GM23338 (cell line): ENCODE measurements at places on chromosomes 1 and 21.

GRCh38 chr1:241592273-241592958, 47.8 kb downstream of the CHML start:
- no peaks in the 10 kb centered on the region for H3K27me3 ChIP-seq
- no peak overlapping the region for H3K4me3 ChIP-seq
- no peaks in the 10 kb centered on the region for H3K36me3 ChIP-seq
- no peak overlapping the region for H3K27ac ChIP-seq

DNA sequence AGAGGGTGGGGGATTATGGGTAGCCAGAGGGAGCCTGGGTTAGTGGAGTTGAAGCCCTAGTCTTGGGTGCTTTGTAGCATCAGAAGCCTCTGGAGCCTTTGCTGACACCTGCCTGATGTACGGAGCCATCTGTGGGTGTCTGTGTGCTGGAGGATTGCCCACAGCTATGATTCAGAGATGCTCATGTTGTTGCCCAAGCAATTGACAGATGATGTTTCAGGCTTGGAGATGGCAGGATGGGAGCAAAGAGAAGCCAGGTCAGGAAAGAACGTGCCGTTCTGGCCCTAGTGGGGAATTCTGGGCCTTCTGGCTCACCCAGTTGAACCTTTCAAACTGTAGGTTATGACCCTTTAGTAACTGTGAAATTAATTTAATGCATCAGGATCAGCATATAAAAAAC, 27.6 kb downstream of the COQ8A start:
- H3K27me3 ChIP-seq = no peaks in the 10 kb centered on the region
- no peak overlapping the region for H3K27ac ChIP-seq
- no peaks in the 10 kb centered on the region; the same call in 1 of the 2 replicates for H3K36me3 ChIP-seq
- no peaks in the 10 kb centered on the region for H3K4me1 ChIP-seq
- no peak overlapping the region for H3K4me3 ChIP-seq
- no peak for DNase-seq

- H3K27me3 ChIP-seq = no peaks in the 10 kb centered on the region
- H3K4me3 ChIP-seq = no peak overlapping the region
- peaks cover 16% of the 10 kb centered on the region for H3K36me3 ChIP-seq
- peaks cover 8% of the 10 kb centered on the region; the same call in 1 of the 2 replicates for H3K4me1 ChIP-seq
- no peak for DNase-seq
These were observed 52.9 kb upstream of the MAP10 start for GRCh38 chr1:232752365-232752764.

GRCh38 chr1:60678391-60678790, 404.0 kb upstream of the NFIA start:
- H3K27me3 ChIP-seq = no peaks in the 10 kb centered on the region
- H3K36me3 ChIP-seq = no peaks in the 10 kb centered on the region
- H3K4me1 ChIP-seq = peaks cover 12% of the 10 kb centered on the region

DNA sequence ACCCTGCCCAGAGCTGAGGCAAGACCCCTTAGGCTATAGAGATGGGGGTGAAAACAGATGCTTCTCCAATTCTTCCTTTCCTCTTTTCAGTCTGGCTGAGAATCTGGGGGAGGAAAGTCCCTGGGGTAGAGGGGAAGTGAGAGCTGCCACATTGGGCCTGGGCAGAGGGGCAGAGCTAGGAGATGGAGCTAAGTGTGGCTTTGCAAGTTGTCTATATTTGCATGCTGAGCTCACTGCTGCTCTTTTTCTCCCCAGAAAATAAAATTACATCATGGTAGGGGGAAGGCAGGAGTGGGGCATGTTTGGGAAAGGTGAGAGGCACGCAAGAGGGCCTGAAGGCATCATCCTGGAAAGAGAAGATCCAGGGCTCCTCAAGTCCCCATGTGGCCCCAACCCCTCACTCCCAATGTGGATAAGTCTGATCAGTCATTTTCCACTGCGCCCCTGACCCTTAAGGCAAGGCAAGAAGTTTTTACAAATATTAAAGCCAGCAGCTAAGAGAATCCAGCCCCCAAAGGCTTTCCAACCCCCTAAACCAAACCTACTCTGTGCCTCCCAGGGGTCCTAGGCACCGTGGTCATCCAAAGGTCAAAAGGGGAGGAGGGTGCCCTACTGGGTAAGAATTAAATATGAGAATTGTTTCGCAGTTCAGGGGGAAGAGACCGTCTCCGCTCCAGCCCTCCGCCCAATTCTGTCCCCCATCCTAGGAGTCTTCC, 500 bp upstream of the PEA15 start:
- H3K27ac ChIP-seq = no peak overlapping the region
- DNase-seq = no peak
- H3K36me3 ChIP-seq = peaks cover 9% of the 10 kb centered on the region
